ENCODE measurements at places on chromosomes 1 and 21.
A peak's percentile ranks its signal among the peaks of the same experiment; 100 is the strongest.

GRCh38 chr21:28975397-28975796 lies 17.3 kb downstream of the LTN1 start:
- DNase-seq = no peak

DNA sequence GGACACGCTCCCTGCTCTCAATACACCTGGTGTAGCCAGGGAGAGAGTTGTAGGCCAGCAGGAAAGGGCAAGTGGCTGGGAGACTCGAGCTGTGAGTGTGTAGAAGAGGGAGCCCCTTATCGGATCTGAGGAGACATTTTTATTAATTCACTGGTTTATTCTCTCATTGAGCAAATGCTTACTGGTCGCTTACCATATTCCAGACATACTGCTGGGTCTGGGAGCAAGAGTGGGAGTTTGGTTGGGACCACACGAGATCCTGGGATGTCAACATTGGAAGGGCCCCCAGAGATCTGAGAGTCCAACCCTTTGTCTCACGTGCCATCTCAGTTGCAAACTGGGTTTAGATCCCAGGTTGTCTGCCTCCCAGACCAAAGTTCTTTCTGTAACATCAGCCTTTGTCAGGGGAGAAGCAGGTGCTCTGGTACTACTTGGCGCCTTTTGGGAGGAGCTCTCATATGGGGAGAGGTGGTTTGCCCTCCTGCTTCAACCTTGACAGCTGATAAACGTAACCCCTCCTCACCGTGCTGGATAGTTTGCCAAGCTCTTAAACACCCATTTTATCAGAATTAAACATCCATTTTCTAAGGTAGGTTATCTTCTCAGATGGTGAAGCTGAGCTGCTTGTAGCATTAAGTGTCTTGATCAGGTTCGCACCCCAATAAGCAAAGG lies 742 bp downstream of the TMEM222 start:
- no peak for DNase-seq

- no peak for DNase-seq
These were observed 504 bp upstream of the SDHC start for GRCh38 chr1:161313554-161314200.

- no peak for DNase-seq
These were observed 652 bp downstream of the SNAPIN start for GRCh38 chr1:153659175-153659534.

DNA sequence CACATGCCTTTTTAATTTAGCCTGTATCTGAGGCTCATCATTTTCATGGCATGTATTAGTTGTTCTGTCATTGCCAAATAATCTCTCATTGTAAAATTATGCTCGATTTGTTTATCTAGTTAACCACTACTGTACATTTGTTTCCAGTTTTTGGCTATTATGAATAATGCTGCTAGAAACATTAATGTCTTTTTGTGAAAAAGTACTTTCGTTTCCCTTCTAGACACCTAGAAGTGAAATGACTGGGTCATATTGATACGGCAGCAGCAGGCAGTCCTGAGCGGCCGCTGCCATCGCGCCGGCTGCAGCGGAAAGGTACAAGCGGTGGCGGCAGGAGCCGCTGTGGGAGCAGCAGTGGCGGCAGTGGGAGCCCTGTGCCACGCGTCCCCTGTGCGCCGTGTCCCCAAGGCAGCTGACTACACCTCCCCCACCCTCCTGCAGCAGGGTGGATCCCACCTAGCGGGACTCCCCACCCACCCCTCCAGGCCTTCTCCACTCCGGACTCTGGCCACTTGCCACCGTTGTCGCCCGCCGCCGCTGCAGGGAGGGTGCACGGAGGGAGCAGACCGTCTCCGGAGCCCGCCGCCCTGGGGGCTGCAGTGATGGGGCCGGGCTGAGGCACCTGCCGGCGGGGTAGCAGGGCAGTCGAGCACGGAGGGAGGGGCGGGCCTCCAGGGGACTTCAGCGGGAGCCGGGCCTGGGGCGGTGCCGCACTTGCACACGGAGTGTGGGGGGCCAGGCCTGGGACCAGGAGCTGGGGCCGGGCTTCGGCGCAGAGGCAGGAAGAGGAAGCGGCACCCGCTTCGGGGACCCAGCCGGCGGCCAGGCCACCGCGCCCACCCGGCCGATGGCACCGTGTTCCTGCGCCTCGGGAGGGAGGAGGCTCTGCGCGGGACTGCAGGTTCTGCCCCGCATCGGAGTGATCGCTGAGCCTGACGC lies 66.8 kb upstream of the RGS7 start:
- peak; percentile 24 for DNase-seq

DNA sequence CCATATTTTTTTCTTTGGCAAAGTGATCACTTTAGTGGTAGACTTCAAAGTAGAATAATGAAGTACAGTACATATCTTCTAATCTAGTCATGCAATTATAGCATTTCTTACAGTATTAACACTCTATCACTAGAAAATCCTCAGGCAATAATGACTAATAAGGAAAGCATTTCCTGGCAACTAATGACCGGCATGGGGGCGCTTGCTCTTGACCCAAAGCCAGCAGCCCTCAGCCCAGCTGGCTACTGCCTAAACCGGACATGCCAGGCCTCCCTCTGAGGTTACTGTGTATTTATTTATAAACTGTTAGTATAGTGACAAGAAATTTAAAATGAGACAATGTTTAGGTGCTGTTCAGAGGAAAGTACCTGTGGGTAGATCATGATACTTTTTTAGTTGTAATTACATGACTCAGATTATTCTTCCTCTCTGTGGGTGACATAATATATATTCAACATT lies 633.8 kb downstream of the PTPRC start:
- no peak for DNase-seq

DNA sequence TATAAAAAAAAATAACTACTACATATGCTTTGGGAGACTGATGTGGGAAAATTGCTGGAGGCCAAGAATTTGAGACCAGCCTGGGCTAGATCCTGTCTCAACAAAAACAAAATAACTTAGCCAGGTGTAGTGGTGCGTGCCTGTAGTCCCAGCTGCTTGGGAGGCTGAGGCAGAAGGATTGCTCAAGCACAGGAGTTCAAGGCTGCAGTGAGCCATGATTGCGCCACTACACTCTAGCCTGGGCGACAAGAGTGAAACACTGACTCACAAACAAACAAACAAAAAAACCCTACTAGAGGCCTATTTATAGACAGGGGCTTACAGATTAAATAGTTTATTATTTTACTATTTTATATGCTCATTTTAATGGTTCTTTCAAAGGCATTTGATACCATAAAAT lies 80.0 kb downstream of the LHX4 start:
- no peak for DNase-seq

GRCh38 chr1:61455400-61455799 lies 269.5 kb downstream of the TM2D1 start:
- DNase-seq = no peak

GRCh38 chr1:5147806-5148205 lies 493.4 kb downstream of the AJAP1 start:
- no peak for DNase-seq

GRCh38 chr1:186297439-186298045 lies 77.5 kb downstream of the TPR start:
- no peak for DNase-seq

DNA sequence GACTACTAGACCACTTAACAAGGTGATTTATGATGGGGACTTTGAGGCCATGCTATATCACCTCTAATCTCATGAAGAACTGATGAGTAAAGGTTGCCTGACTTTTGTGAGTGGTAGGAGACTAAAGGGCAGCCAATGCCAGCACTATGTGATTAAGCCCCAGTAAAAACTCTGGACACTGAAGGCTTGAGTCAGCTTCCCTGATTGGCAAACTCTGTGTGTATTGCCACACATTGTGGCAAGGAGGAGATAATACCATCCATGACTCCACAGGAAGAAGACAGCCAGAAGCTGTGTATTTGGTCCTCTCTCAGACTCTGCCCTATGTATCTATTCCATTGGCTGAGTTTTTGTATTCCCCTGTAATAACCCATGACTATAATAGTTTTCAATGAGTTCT lies 413.3 kb upstream of the ZRANB2 start:
- no peak for DNase-seq

Measured in frontal cortex (tissue), 4 donors.